Islet precursor cell (in vitro differentiated cells): ENCODE measurements at places on chromosomes 3 and 15.

- no peak for DNase-seq
Measured at GRCh38 chr3:156685752-156686151, 11.4 kb downstream of the TIPARP start.

- peak; percentile 31 for DNase-seq
Measured at GRCh38 chr15:92580521-92580920, 75.1 kb downstream of the FAM174B start.

GRCh38 chr3:70488816-70489215 lies 176.4 kb upstream of the MDFIC2 start:
- no peak for DNase-seq

DNA sequence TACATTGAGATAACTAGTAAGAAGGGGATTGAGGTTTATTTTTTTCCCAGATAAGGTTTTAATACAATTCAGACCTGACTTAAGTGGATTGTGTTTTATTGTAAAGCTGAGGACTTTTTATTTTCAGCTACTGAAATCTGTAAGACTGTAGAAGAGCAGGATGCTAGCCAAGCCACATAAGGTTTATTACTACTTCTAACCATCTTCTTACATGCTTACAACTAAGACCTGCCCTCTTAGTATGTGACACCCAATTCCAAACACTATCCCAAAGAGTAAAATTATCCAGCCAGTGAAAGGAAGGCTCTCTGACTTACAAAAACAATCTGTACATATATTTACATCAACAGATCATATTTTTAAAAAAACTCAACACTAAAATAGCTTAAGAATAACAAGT lies 564.5 kb upstream of the NAALADL2 start:
- DNase-seq = no peak

GRCh38 chr15:89429023-89429422 lies 67.4 kb downstream of the RHCG start:
- DNase-seq = no peak

- DNase-seq = peak; percentile 77
Measured at GRCh38 chr15:47339800-47340570, 377.3 kb upstream of the SEMA6D start.

DNA sequence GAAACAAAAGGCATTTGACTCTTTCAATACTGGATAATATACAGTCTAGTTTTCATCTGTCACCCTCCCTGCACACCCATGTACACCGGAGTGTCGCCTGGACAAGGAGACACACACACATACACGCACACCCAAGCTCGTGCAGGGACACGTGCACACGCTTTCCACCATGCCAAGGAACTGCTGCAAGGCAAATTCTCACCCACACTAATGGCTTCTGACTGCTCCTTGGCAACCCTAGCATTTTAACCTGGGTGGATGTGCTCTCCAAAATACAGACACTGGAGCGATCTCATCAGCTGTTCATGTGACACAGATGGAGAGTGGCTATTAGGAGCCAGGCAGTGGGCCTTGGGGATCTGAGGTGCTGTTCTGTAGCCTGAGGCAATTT lies 61.6 kb downstream of the MEIS2 start:
- DNase-seq = peak; percentile 68
